ENCODE measurements at places on chromosomes 2 and 18. TPM values are rescaled to one million over a fixed set of nuclear protein-coding genes. Genes with fewer than 3 reads are reported as not detected.

DNA sequence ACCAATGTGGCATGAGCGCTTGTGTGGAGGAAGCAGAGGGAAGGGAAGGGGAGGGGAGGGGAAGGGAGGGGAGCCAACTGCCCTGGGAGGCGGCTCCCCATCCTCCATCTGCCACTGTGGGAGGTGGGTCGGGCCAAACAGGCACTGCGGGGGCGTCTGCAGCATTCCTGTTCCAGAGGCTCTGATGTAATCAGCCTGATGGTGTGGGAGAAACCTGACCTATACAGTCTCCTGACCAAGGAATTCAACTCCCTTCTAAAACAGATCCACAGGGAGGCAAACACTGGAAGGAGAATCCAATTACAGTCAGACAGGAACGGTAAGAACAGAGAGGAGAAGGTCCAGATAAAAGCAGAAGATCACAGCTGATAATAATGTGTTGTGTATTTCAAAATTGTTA is 88.8 kb downstream of the CD8B2 start:
- DNase-seq, result no peak

The OSBPL6 gene
- 4.6 TPM for polyA plus RNA-seq

- no peak for DNase-seq
These were observed 536.8 kb downstream of the XIRP2 start for GRCh38 chr2:167424803-167425755.

DNA sequence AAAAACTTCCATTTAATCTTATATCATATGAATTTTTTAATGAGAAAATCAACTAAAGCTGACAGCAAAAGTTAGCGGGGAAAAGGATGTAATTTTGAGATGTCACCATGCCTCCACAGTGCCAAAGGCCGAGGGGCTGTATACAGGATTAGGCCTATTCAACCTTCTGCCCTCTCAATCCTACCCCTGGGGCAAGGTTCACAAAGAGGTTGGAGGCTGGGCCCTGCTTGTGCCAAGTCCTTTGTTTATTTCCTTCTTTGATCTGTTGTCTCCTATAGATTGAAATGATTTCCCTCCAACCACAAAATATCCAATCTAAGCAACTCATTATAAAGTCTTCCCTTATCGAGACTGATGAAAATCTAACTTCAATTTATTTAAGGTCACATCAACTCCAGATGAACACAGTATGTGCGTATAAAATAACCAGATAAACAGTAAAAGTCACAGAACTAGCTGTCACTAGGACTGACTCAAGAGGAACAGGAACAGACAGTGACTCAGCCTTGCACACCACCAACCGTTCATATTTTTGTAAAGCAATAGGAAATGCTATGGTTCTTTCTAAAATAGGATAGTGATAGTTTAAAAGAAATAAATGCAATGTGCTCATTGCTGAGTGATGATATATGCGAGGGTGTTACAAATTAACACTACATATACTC is 95.8 kb downstream of the SLC25A12 start:
- DNase-seq, result no peak

The ACVR1C gene
- 0.19 TPM for polyA plus RNA-seq

The LPIN2 gene
- 11.7 TPM for polyA plus RNA-seq

- no peak for DNase-seq
These were observed 94.4 kb downstream of the CRIM1 start for GRCh38 chr2:36449943-36450392.

DNA sequence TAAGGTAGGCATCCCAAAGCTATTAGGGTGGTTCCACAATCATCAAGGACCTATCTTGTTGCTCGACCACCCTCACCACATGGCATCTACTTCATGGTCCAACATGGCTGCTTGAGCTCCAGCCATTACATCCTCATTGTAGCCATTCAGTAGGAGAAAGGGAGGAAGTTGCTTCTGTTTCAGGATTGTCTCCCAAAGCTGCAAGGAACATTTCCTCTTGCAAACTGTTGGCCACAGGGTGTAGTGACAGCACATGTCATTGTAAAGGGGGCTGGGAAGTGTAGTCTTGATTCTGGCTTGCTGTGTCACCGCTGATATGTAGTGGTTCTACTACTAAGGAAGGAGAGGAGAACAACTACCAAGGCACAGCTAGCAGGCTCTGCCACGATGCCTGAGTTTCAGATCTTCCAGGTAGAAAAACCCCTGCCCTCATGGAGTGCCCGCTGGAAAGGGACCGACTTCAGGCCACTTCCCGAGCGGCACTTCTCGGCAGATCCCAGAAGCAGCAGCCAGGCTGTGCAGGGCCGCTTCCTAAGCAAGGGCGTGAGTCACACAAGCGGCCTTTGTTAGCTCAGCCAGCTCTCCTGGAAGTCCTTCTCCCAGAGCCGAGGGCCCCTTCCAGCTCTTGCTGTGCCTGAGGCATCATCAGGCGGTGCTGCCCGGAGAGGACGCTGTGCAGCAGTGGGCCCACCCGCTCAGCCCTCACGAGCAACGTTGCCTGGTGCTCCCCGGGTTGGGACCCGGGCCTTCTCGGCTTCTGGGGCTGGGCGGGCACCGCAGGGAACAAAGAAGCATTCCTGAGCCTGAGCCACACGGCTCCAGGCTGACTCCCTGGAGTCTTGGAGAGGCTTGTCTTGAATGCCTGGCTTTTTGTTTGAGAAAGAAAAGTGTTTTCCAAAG is 58.2 kb downstream of the HS6ST1 start:
- DNase-seq, result peak; percentile 67

The RMDN2 gene
- 4.1 TPM for polyA plus RNA-seq

Data from hindlimb muscle (tissue), 1 donor.